ENCODE measurements at places on chromosomes 3 and 15.

DNA sequence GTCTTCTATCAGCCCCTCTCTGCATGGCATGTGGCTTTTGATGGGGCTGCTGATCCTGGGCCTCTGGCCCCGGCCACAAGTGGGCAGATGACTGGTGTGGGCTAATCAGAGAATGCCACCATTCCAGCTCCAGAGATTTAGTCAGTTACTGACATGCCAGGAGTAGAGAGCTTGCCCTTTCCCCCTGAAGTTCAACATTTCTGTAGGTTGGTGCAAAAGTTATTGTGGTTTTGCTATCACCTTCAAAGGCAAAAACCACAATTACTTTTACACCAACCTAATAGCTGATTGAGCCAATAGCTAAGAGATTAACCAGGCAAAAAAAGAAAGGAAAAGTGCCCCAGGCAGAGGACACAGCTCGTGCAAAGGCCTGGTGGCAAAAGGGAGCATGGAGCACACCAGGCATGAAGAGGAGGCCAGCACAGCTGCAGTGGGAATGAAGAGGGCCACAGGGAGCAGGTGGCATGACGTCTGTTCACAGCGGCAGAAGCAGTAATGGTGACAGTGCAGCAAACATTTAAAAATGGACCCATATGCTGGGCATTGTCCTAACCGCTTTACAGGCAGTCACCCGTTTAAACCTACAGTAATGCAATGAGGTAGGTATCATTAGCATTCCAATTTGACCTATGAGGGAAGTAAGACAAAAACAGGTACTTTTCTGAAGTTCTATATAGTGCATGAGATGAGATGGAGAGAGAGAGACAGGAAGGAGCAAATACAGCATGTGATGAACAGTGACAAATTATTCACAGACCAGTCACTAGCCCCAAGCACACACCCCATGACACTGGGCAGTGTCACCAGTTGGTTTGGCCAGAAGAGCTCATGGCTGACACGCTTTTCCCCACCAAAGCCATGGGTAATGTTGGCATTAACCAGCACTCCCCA, 373.0 kb upstream of the PROK2 start:
- DNase-seq = no peak

- no peak for DNase-seq
Measured at GRCh38 chr3:187912007-187912406, 166.7 kb upstream of the BCL6 start.

DNA sequence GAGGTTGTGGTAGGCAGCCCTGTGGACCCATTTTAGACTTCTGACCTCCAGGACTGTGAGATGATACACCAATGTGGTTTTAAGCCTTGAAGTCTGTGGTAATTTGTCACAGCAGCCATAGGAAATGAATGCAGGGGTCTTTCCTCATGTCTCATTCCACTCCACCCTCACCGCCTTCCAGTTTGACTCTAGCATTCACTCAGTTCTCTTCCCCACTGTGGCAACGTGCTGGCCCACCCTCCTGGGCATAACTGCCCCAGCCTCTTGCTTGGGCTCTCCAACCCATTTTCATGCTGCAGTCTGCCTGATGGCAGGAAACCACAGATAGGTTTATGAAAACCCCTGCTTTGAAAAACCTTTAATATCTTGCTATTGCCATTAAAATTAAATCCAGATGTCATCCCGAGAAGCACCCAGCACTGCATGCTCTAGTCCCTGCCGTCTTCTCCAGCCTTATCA, 7.3 kb upstream of the TRNT1 start:
- no peak for DNase-seq

GRCh38 chr15:83973816-83974215, 261.8 kb upstream of the GOLGA6L4 start:
- no peak for DNase-seq

- DNase-seq = no peak
Measured at GRCh38 chr3:143648708-143649107, 199.6 kb downstream of the SLC9A9 start.

DNA sequence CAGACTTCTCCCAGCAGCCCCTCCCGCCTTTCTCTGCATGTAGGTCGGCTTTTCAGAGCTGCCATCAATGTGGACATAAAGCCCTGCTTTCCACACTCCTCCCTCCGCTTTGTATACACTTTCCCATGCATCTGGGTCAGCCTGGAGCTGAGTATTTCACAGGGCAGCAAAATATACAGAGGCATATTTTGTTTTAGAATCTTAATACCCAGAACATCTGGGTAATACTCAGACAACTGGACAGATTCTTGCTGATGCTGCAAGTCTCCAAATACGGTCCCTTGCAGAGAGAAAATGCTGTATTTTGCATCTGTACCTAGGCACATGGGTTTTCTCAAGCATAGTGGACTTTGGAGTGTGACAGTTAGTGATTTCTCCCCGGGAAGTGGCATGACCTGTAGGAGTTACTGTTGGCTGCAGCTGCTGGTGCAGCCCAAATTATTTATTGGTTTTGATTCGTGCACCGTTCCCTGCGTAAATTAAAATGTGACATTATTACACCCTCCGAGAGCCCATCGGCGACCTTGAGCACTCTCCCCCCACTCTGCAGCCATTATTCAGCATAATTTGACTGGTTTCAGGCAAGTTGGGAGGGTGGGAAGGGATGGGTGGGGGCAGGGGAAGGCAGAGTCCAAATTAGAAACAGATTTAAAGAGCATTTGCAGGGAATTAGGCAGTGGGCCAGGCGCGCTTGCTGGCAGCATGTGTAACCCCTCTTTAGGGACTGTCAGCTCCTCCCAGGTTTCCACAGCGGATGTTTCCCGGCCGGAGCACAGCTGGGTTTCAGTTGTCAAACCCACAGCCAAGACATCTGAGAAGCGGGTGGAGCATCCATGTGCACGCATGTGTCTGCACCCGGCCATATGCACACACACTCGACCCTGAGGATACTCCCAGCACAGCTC, 100.8 kb downstream of the CPN2 start:
- DNase-seq = peak; percentile 83

DNA sequence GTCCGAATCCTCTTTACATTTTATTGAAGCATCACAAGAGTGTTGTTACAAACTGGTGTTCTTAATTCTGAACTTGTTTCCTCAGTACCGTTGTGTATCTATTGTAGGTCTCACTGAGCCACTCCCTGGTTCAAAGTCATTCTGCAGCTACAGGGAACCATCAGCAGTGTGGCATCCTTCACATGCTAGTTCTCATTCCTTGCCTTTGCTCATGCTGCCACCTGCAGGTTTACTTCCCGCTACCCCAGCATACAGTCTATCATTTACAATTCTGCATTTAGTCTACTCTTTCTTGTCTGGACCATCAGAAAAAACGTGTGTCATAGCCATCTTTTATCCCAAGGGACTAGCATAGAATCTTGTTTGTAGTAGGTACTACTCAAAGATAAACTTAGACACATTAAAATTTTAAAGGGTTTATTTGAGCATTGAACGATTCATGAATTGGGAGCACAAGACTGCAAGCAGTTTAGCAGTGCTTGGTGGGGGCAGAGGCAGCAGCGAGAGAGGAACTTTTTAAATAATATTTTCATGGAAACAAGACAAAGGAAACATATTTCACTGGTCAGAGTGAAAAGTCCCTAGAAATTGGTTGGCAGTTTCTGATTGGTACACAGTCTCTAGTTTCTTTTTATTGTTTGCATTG, 402.1 kb downstream of the CADM2 start:
- DNase-seq = peak; percentile 10

DNA sequence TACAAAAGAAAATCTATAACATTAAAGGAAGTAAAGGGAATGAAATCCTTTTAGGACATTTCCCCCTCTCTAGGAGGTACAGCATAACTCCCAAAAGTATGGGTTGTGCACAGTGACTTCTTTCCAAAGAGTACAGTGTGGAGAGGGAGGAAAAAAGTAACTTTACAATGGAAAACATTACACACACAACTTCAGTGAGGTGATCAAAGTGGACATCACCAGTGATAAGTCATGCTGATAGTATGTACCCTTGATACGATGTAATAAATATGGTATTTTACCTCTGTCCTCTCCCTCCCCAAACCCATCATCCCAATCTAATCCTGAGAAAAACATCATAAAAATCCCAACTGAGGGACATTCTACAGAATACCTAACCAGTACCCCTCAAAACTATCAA, 10.8 kb downstream of the PLD1 start:
- no peak for DNase-seq

Data from heart left ventricle (tissue), 16 donors.